Activated CD4-positive, alpha-beta T cell treated with anti-CD3 and anti-CD28 coated beads, Interleukin-2, amount 10 ng/mL, durations not matched to agents 7 days and 5 days (primary cell): ENCODE measurements at places on chromosomes 11 and 22. TPM values are rescaled to one million over a fixed set of nuclear protein-coding genes. Genes with fewer than 3 reads are reported as not detected.

- no peak for DNase-seq
- H3K27me3 ChIP-seq: no peaks in the 10 kb centered on the region
- no peak overlapping the region for H3K27ac ChIP-seq
- peaks cover 20% of the 10 kb centered on the region for H3K36me3 ChIP-seq
- H3K4me3 ChIP-seq: no peak overlapping the region
Observed at GRCh38 chr11:47536915-47537314, 16.0 kb downstream of the CELF1 start.

- peak overlapping the region; percentile 69 for H3K27ac ChIP-seq
- H3K36me3 ChIP-seq: peaks cover 2% of the 10 kb centered on the region
- no peak for DNase-seq
- peaks cover 8% of the 10 kb centered on the region for H3K27me3 ChIP-seq
Observed at GRCh38 chr11:445765-446588, 4.1 kb upstream of the PTDSS2 start.

DNA sequence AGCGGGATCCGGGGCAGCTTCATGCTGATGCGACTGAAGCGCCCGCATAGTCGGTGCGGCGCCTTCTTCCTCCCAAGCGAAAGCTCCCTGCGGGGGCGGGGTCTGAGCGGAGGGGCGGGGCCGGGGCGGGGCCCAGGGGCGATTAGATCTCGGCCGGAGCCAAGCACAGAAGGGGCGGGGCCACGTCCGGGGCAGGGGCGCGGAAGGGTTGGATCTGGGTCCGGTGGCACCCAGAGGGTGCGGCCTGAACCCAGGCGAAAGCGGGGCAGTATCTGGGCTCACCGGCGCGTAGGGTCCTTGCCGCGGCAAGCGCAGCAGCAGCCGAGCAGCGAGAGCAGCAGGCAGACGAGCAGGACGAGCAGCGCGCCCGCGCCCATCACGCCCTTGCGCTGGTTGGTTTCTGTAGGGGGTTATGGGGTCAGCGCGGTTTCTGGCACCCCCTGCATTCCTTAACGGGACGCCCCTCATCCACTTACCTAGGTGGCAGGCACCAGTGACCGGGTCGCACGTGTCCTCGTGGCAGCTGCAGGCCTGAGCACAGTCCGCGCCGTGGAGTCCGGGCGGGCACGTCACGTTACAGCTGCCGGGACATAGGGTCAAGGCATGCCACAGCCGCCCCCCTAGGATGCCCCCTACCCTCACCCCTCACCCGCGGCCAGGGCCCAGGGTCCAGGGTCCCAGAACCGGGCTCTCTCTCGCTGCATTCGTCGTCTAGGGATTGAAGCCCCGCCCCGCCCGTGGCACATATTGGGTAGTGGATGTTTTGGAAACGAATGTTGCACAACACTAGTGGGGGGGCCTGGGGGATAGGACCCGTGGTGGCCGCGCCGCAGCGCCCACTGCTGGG is 8.1 kb downstream of the SCARF2 start:
- peak; percentile 85 for DNase-seq
- peak overlapping the region; percentile 58 for H3K27ac ChIP-seq
- H3K36me3 ChIP-seq: peaks cover 4% of the 10 kb centered on the region
- peaks cover 60% of the 10 kb centered on the region for H3K27me3 ChIP-seq
- peaks cover 16% of the 10 kb centered on the region for H3K4me1 ChIP-seq

DNA sequence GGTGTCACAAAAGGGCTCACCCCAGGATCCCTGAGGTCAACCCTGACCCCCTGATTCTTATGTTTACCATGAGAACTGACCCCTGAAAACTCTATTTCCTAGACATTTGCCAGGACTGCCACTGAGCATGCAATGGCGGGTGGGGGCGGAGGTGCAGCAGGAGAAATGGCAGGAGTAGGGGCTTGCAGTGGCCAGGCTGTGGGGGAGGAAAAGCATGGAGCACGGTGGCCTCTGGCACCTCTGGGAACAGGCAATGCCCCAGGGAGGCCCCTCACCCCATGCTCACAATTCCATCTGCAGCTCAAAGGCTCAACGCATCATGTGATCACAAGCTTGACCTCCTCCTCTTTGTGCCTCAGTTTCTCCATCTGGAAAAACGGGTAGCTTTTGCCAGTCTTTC is 46.5 kb upstream of the FGF3 start:
- H3K27ac ChIP-seq: no peak overlapping the region
- H3K36me3 ChIP-seq: no peaks in the 10 kb centered on the region
- no peak overlapping the region for H3K4me3 ChIP-seq

DNA sequence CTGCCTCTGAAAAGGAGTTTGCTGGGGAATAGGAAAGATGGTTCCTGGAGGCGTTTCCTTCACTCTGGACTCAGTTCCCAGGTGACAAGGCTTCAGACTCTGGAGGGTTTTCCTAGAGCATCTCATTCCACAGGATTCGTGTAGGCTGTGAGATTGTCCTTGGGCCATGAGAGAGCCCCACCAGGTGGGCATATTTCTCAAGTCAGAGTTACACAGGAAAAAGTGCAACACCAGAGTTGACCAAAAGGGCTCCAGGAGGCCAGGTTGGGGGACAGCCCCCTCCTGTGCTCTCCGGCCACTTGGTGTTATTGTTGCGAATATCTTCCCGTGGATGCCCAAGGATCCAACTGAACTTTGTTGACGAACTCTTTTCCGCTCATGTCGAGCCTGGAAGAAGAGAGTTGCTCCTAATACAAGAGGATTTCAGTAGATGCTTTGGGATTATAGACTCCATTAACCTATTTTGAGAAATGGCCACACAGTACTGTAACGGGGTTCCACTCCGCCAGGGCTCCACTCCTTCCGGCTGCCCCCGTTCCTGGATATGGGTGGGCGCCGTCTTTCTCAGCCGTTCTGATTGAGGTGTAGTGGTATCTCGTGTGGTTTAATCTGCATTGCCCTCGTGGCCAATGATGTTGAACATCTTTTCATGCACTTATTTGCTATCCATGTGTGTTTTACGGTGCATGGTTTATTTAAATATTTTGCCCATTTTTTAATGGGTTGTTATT is 580.3 kb downstream of the BRD1 start:
- no peaks in the 10 kb centered on the region for H3K36me3 ChIP-seq
- no peak for DNase-seq
- H3K27me3 ChIP-seq: peaks cover 11% of the 10 kb centered on the region
- no peaks in the 10 kb centered on the region for H3K4me1 ChIP-seq

GRCh38 chr11:130464291-130464812 is 15.9 kb downstream of the ADAMTS15 start:
- H3K4me1 ChIP-seq: no peaks in the 10 kb centered on the region
- H3K36me3 ChIP-seq: no peaks in the 10 kb centered on the region
- no peak overlapping the region for H3K27ac ChIP-seq
- H3K4me3 ChIP-seq: no peak overlapping the region

GRCh38 chr11:68816917-68817419 is 24.7 kb downstream of the CPT1A start:
- no peak overlapping the region for H3K4me3 ChIP-seq
- peaks cover 7% of the 10 kb centered on the region for H3K36me3 ChIP-seq
- H3K4me1 ChIP-seq: peaks cover 20% of the 10 kb centered on the region
- peak overlapping the region; percentile 71 for H3K27ac ChIP-seq
- H3K27me3 ChIP-seq: no peaks in the 10 kb centered on the region
- no peak for DNase-seq

DNA sequence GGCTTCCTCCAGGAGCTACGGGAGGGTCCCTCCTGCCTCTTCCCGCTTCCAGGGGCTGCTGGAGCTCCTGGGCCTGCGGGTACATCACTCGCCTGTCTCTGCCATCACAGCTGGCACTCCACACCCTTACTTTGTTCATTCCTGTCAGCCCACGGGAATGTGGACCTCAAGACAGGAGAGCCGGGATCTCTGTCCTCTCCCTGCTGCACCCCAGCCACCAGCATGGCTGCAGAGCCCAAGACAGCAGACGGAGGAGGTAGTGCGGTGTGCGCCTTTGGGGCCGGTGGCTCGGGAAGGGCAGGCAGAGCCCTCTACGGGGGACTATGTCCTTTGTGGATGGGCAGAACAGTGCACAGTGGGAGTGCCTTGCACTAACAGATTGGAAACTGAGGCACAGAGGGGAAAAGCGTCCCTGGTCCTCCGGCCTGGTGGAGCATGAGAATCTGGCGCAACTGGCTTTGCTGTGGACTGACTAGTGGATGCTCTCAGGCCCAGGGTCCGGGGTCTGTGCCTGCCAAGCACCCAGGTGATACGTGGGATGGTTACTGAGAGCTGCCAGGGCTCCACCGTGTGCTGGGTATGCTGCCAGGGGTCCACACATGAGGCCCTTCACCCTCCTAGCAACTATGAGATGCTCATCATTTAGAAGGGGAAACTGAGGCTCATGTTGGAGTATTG is 47.3 kb downstream of the IGF2 start:
- DNase-seq: no peak
- no peak overlapping the region for H3K4me3 ChIP-seq
- H3K4me1 ChIP-seq: peaks cover 7% of the 10 kb centered on the region
- peaks cover 6% of the 10 kb centered on the region for H3K27me3 ChIP-seq
- no peak overlapping the region for H3K27ac ChIP-seq

DNA sequence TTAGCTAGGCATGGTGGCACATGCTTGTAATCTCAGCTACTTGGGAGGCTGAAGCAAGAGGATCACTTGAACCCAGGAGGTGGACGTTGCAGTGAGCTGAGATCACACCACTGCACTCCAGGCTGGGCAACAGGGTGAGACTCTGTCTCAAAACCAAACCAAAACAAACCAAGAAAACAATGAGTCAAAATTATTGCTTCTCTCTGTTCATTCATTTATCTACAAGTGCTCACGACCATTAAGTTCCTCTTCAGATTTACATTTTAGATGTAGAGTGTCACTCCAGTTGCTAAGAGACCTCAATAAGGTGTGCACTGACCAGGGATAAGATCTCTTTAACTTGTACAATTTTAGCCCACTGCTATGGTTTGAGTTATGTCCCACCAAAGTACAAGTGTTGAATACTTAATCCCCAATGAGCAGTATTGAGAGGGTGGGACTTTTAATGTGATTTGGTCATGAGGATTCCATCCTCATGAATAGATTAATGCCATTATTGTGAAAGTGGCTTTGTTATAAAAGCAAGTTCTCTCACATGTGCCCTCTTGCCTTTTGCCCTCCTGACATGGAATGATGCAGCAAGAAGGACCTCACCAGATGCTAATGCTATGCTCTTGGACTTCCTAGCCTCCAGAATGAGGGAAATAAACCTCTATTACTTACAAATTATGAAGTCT is 7.8 kb downstream of the HNRNPUL2 start:
- no peak for DNase-seq
- peak overlapping the region; percentile 36 for H3K27ac ChIP-seq
- H3K4me1 ChIP-seq: peaks cover 80% of the 10 kb centered on the region
- no peaks in the 10 kb centered on the region for H3K27me3 ChIP-seq

DNA sequence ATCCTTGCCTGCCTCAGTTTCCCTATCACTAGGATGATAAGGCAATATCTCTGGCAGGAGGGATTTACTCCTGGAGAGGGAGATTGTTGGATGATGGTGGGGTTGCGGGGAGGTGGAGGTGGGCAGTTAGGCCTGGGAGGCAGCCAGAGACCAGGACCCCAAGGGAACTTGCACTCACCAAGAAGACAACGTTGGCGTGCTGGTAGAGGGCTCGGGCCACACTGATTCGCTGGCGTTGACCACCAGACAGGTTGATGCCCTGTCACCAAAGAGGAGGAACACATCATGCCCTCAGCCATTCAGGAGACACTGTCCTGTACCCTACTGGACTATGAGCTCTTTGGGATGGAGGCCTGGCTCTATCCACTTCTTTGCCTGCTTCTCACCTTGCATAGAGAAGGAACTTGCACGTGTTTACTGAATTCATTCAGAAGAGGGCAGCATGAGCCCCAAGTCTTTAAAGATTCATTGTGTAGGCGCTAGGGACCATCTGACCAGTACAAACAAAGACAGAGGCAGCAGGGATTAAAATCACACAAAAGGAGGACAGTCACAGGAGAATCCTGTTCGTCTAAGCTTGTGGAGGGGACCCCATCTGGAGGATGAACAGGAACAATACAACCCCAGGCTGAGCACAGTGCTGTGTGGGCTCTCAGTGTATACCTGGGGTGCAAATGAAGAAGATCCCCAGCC is 24.2 kb upstream of the KCNJ11 start:
- H3K4me3 ChIP-seq: no peak overlapping the region
- H3K27me3 ChIP-seq: peaks cover 15% of the 10 kb centered on the region
- peaks cover 34% of the 10 kb centered on the region for H3K4me1 ChIP-seq
- DNase-seq: no peak
- H3K27ac ChIP-seq: no peak overlapping the region
- H3K36me3 ChIP-seq: no peaks in the 10 kb centered on the region

GRCh38 chr11:126166413-126166812 is 45.0 kb downstream of the RPUSD4 start:
- H3K27ac ChIP-seq: no peak overlapping the region
- no peak overlapping the region for H3K4me3 ChIP-seq
- H3K36me3 ChIP-seq: no peaks in the 10 kb centered on the region
- H3K4me1 ChIP-seq: peaks cover 14% of the 10 kb centered on the region

DNA sequence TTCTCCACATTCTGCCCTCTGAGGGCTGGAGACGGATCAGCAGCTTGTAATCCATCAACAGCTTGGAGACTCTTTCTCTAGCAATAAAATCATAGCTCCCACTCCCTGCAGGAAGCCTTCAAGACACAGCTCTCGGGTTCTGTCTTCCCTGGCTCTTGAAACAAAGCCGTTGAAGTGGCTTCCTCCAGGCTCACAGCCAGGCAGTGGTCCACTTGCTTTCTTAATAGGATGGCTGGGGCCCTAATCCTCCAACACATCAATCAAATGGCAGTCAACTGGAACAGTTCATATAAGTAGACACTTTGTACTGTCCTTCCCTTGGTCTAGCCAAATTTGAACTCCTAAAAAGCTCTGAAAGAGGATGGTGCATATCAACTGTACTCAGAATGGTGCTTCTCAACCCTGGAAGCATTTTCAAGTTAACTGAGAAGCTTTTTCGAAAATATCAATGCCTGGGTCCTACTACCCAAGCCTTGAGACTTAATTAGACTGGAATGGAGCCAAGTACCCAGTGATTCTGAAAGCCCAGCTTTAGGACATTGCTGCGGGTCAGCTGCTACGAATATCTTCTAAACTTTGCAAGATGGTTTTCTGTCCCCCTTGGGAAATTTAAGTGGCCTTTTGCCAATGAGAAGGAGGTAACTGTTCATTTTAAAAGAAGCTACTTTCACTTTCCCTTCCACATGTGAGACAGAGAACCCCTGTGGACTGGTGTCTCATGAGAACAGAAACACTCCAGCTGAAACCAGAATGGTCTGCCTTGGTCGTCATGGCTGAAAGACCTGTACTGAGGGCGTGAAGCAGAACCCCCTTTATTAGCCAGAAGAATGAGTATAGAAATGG is 74.7 kb downstream of the SC5D start:
- peak; percentile 62 for DNase-seq
- no peaks in the 10 kb centered on the region for H3K27me3 ChIP-seq
- no peak overlapping the region for H3K4me3 ChIP-seq
- peaks cover 38% of the 10 kb centered on the region for H3K4me1 ChIP-seq

- peaks cover 2% of the 10 kb centered on the region for H3K4me1 ChIP-seq
- no peak overlapping the region for H3K4me3 ChIP-seq
- no peak overlapping the region for H3K27ac ChIP-seq
- peak; percentile 38 for DNase-seq
- H3K36me3 ChIP-seq: no peaks in the 10 kb centered on the region
- H3K27me3 ChIP-seq: peaks cover 2% of the 10 kb centered on the region
Observed at GRCh38 chr22:38412435-38413084, 42.4 kb downstream of the KCNJ4 start.

SERPING1 gene
- total RNA-seq: 0.23 TPM

GAB4 gene
- total RNA-seq: not detected

MYRF gene
- total RNA-seq: 1.2 TPM

CABP4 gene
- total RNA-seq: 1.3 TPM

LGALS12 gene
- not detected for total RNA-seq

CNGA4 gene
- total RNA-seq: 0.17 TPM
